ENCODE measurements at places on chromosomes 7 and 10. TPM values are rescaled to one million over a fixed set of nuclear protein-coding genes. Genes with fewer than 3 reads are reported as not detected.

The CTTNBP2 gene
- total RNA-seq = 13.8 TPM

DNA sequence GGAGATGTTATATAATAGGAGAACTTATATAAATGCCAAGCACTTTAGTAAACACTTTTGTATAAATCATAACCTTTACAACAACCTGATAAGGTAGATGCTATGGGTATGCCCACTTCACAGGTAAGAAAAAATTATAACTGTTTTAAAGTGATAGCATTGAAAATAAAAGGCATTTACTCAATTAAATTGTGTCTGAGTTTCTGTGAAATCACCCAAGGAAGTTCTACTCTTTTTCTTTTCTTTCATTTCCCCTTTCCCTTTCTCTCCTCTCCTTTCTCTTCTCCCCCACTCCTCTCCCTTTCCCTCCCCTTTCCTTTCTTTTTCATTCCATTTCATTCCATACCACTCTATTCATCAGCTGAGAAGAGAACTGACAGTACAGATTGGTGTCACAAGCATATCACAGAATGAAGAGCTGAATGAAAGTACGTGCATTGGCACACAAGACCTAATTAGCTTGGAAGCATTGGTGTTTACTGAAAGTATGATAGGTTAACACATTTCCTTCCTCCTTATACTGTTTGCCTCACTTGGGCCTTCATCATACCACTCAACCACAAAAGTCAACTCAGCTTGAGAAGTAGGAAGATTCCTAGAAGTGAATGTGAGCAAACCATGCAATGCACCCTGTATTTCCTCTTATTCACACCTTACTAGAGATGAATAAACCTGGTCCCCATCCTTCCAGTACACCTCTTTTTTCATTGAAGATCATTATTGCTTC, 117.9 kb upstream of the AGR3 start:
- no peaks in the 10 kb centered on the region for H3K27me3 ChIP-seq
- H3K4me3 ChIP-seq = no peak overlapping the region
- no peak for DNase-seq
- no peak overlapping the region for H3K27ac ChIP-seq
- no peaks in the 10 kb centered on the region for H3K36me3 ChIP-seq
- H3K4me1 ChIP-seq = no peaks in the 10 kb centered on the region

GRCh38 chr10:70939441-70940003, 51.2 kb upstream of the PCBD1 start:
- H3K4me3 ChIP-seq = no peak overlapping the region
- H3K27me3 ChIP-seq = no peaks in the 10 kb centered on the region
- H3K36me3 ChIP-seq = no peaks in the 10 kb centered on the region
- no peaks in the 10 kb centered on the region for H3K4me1 ChIP-seq
- DNase-seq = no peak

DNA sequence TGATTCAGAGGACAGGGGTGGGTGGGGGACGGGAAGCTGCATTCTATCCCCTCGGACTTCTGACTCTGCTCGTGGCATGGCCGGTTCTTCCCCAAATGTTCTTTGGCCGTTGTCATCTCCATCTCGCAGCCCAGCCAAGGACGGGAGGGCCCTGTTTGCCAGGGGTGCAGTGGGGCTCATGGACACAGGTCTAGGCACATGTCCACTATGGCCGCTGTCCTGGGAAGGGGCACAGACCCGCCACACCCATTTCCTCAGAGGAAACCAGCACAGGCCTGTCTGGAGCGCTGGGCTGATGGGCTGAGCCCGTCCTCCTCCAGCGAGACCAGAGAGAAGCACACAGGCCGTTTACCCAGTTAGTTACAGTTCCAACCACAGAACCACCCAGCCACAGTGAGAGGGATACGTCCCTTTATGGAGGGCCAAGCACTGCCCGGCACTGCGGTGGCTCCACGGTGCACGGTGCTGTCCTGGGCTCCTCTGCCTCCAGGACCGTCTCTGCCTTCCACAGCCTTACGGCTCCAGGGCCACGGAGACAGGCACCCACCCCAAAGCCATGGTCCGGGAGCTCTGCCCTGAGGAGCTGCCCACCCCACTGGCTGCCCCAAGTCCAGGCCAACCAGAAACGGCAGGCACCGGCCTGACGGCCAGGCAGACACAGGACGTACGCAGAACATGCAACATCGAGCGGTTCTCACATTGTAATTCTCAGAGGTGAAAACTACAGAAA, 20.2 kb downstream of the DPYSL4 start:
- H3K36me3 ChIP-seq = no peaks in the 10 kb centered on the region
- no peak for DNase-seq
- no peaks in the 10 kb centered on the region for H3K27me3 ChIP-seq
- H3K27ac ChIP-seq = no peak overlapping the region
- H3K4me3 ChIP-seq = no peak overlapping the region

GRCh38 chr7:123538189-123538714, 3.9 kb upstream of the IQUB start:
- no peak for DNase-seq
- no peaks in the 10 kb centered on the region for H3K4me1 ChIP-seq
- H3K27me3 ChIP-seq = no peaks in the 10 kb centered on the region
- H3K27ac ChIP-seq = no peak overlapping the region

Data from breast epithelium (tissue), 4 donors.